ENCODE measurements at places on chromosomes 3 and 15.

DNA sequence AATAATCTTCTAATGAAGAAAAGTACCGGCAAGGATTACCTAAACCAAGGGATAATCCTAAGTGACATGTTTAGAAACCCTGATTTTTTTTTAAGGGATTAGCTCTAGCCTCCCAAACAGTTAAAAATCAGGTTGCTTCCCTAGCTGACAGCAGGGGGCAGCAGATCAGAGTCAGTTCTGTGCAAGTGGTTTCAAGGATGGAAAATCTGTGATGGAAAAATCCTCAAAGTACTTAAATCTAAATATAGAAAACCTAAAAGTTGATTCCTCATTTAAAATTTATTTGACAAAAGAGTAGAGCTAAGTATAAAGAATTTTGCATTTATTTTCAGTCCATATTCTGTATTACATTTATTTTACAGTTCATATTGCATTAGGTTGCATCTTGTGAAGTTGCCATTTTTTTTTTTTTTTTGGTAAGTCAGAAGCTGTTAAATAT is 107.6 kb downstream of the PEX5L start:
- peak; percentile 69 for DNase-seq

GRCh38 chr3:53800041-53800906 is 45.9 kb downstream of the CHDH start:
- DNase-seq: no peak

- DNase-seq: no peak
Measured at GRCh38 chr3:155418407-155418806, 124.9 kb upstream of the STRIT1 start.

DNA sequence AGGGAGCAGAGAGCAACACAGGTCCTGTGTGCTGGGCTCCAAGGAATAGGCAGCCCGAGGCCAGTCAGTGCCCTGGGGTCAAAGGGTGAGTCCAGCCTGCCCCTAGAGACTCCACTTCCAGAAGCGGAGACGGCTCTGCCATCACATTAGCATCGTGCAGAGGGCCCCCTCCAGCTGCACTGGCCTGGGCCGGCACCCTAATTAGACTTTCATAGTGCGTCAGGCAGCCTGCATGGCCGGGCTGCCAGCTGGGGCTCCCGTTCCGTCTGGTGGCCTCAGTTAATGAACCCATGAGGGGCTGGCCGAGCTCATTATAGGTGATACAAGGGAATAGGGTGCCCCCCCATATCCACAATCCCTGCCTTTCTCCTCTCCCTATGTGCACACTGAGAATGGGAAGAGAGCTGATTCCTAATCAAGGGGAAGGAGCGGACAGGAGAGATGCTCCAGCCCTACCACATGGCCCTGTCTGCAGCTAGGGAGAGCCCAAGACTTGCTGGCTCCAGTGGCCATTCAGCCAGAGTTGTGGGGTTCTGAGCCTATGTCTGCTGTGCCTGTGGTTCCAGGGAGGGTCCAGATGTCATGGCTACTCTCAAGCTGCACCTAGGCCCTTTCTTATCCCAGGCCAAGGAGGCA is 128.0 kb downstream of the SRGAP3 start:
- no peak for DNase-seq

- DNase-seq: no peak
Measured at GRCh38 chr15:89559769-89560264, 15.5 kb upstream of the TICRR start.

- peak; percentile 62 for DNase-seq
Measured at GRCh38 chr3:114442246-114442645, 148.4 kb downstream of the TIGIT start.

GRCh38 chr3:29329986-29330890 is 49.4 kb downstream of the RBMS3 start:
- no peak for DNase-seq

GRCh38 chr15:31255732-31256377 is 70.8 kb upstream of the KLF13 start:
- no peak for DNase-seq

- no peak for DNase-seq
Measured at GRCh38 chr15:57549935-57550334, 41.8 kb upstream of the MYZAP start.

GRCh38 chr3:50258979-50259378 is 10.0 kb upstream of the SEMA3B start:
- DNase-seq: no peak

DNA sequence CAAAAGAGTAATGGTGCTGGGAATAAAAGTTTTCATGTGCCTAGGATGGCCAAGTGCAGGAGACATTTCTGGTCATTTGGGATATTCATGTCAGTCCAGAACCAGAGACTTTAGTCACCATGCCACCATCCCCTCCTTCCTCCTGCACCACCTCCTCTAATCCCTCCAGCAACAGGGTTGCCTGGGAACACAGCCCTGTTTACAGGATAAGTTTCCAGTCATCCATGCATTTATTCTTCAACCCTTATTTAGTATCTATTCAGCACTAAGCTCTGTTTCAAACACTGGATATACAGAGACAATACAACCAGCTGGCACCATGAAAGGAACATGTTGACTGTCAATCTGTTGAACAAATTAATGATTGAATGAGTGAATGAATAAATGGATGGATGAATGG is 211.7 kb downstream of the CLSTN2 start:
- no peak for DNase-seq

DNA sequence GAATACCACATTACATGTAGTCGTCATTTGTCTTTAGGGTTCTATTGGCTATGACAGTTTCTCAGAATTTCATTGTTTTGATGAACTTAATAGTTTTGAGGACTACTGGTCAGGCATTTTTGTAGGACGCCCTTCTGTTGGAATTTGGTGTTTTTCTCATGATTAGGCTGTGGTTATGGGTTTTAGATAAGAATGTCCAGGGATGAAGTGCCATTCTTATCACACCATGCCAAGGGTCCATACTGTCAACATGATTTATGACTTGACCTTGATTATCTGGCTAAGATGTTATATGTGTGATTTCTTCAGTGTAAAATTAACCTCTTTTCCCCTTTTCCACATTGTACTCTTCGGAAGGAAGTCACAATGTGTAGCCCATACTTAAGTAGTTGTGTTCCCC is 135.3 kb downstream of the DIPK2A start:
- DNase-seq: no peak

GRCh38 chr15:63833021-63833696 is 589 bp downstream of the HERC1 start:
- peak; percentile 52 for DNase-seq

- no peak for DNase-seq
Measured at GRCh38 chr15:68725736-68726135, 95.0 kb downstream of the ANP32A start.

- DNase-seq: no peak
Measured at GRCh38 chr3:125470671-125471070, 49.3 kb downstream of the SNX4 start.

- DNase-seq: peak; percentile 20
Measured at GRCh38 chr3:34106879-34107278, 308.4 kb downstream of the PDCD6IP start.

GRCh38 chr3:43863966-43864933 is 173.5 kb downstream of the ABHD5 start:
- DNase-seq: no peak

DNA sequence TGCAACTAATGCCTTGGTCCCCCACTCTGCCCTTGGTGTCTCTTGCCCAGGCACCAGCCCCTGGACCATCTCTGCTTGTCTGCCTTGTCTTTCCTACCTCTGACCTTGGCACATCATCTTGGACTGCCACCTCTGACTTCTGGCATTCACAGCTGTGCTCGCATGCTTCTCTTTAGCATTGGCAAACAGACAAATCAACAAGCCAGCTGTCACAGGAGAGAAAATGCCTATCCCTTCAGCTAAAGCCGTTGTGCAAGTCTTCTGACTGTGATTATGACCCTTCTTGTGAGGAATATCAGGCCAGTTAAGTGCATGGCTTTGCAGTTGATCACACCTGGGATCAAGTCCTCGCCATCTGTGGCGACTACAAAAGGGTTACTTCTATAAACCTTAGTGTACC is 84.6 kb downstream of the PRICKLE2 start:
- no peak for DNase-seq

- DNase-seq: peak; percentile 22
Measured at GRCh38 chr15:96323319-96324145, 7.0 kb upstream of the NR2F2 start.

DNA sequence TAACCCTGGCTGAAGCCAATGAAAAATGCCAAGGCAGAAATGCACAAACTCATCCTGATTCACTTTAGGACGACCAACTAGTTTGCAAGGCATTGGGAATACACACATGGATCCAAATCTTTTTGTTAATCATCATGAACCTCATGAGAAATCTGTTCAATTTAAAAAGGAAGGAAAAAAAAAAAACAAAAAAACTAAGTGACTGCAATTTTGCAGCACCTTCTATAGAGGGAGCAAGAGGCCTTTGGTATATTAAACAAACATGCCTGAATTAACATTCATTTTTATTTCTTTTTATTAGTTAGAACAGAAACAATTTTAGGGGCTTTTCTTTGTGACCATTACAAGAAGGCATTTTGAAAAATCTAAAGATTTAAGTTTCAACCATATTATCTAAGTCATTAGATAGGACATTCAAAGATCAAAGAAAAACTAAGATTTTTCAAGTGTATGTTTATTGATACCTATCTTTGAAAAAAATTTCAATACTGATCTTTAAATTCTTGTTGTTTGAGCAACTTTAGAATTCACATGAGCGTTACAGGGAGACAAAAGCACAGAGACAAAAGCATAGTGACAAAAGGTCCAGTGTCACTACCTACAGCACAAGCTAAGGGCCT is 182.4 kb downstream of the CBLB start:
- DNase-seq: peak; percentile 50

DNA sequence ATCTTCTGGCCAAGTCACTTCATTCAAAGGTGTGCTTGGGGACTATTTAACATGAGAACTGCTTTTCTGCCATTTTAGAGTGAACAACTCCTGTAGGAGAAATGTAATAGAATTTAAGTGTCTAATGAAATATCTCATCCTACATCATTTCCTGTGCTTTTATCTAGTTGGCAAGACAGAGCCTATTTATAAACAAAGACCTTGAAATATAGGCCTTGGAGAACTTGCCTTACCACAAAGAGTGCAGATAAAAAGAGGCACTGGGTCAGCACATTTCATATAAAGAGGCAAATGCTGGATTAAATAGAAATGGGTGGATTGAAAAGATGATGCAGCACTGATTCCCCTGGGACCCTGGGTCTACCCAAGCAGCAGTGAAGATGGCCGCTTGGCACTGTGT is 278.0 kb downstream of the SUCLG2 start:
- no peak for DNase-seq

GRCh38 chr3:182755712-182756111 is 37.6 kb upstream of the ATP11B start:
- DNase-seq: peak; percentile 22

- peak; percentile 49 for DNase-seq
Measured at GRCh38 chr3:122258757-122259371, 66.2 kb upstream of the CSTA start.

DNA sequence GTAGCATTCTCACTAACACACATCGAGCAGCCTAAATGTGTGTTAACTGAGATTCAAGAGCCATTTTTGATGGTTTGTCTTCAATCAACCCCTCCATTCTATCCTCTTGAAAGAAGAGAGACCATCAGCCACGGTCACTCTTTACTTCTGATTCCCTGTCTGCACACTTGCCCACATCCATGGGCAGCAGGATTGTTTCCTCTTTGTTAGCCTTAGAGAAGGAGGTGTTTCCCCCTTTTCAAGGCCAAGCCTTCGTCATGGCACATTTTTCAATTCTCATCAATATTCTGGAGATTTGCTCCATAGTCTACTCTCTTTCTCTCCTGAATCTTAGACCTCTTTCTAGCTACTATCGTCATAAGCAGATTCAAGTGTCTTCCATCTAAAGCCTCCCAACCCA is 522.4 kb upstream of the NAALADL2 start:
- no peak for DNase-seq

GRCh38 chr3:118960876-118961450 is 73.7 kb downstream of the IGSF11 start:
- DNase-seq: no peak

DNA sequence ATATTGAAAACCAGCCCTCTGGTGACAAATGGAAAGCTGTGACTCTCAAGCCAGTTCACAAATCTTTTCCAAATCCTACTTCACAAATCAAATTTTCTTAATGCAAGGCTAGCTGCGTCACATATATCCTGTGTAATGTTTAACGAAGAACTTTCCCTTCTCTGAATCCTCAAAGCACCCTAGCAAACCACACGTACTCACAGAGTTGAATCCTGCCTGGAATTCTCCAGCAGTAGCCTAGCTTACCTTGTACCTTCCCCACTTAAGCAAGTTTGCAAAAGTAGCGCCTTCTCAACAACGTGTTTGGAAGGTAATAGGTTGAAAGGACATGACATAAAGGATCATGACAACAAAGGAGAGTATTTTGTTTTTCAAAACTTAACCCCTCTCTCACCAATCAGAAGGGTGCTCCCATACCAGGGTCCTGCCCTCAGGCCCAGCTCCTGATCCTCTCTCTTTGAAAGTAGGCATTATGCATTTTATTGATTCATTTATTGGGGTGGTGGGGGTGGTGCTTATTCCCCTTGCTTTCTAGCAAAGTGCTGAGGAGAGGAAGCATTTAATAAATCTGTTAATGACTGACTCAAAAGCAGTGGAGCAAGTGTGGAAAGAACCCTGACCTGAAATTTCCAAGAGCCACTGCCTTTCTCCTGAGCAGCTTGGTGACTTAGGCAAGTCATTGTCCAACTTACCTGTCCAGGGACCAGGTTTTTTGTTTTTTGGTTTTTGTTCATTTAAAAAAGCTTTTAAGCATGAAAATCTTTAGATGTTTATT is 531.6 kb downstream of the MECOM start:
- DNase-seq: no peak

DNA sequence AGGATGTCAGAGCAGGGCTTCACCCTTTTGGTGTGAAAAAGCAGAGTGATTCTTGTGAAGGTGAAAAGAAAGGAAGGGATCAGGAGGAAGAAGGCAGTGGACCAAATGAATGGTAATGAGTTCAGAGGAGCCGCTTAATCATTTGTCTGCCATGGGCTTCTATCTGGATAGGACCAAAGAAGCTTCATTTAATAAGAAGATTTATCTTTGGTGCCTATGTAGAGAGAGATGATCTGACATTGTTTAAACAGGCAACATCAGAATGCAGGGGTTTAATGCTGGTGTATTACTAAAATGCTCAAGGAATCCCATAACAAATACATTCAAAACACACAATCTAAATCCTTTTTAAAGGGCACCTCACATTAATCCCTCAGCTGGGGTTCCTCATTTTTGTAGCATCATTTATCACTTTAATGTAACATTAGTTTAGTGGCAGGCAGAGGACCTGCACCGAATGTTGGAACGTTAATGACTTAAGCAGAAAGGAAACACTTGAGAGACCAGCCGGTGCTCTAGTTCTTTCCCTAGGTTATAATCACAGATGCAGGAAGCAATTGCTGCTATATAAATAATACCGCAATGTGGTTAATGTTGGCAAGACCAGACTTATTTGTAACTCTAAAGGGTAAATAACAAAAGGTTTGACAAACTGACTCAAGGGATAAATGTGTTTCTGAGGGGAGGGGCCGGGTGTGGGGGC is 27.9 kb upstream of the IL1RAP start:
- DNase-seq: peak; percentile 49
